ENCODE measurements at places on chromosomes 5 and 9.

GRCh38 chr9:135279385-135279784, 191.9 kb downstream of the OLFM1 start:
- no peak for DNase-seq

DNA sequence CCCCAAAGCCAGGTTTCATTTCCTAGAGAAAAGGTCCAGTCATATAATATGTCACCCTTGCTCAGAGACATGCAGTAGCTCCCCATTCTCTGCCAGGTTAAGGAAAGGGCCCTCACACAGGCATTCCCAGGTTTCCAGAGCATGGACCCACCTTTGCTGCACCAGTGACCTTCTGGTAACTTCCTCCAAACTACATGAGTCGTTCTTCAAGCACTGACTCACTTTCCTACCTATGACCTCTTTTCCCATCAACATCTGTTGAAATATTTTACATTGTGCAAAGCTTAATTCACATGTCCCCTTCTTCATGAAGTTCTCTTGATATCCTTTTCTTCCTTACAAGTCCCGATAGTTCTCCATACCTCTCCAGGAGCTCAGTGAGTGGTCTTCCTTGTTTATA, 25.9 kb downstream of the SH3TC2 start:
- no peak for DNase-seq

DNA sequence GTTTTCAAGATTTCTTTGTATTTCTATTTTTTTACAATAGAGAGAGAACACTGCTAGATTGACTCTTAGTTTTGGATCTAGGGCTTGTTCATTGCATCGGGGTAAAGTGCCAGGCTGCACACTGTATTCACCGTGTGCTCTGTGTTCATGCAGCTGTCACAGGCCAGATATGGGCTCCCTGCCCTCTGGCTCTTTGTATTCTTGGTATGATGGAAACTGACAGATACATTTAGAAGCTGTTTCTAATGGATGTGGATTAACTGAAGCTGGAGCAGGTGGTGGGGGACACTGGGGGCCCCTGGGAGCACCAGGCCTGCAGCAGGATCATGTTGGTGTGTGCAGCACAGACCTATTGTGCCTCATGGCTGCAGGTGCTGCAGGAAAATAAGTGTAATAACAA, 28.0 kb downstream of the SLC36A1 start:
- DNase-seq = no peak

DNA sequence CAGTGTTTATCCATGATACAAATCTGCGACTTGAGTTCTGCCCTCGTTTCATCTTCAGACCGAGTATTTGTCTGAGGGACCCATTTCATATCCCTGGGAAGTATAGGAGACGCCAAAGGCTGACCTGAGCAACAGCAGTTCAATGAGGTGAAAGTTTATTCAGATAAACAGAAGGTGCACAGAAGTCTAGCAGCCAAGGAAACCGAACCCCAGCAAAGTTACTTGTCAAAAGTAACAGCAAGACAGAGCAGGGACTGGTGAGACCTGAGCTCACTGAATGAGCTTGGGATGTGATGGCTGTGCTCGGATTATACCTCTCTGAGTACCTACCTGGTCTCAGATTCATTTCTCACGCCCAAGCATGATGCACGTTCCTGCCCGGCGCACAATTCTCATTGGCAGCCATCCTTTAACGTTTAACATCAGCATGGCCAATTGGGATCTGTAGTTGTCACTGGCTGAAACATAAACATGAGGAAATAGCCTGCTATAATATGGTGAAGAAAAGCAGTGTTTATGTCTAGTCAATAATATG, 599 bp downstream of the LYRM7 start:
- DNase-seq = no peak

- no peak for DNase-seq
Measured at GRCh38 chr9:132020820-132021510, 58.7 kb downstream of the MED27 start.

GRCh38 chr5:150584556-150585335, 55.7 kb upstream of the SYNPO start:
- no peak for DNase-seq

- no peak for DNase-seq
Measured at GRCh38 chr5:56429110-56429561, 196.0 kb upstream of the ANKRD55 start.

GRCh38 chr5:157273131-157273556, 7.2 kb downstream of the CYFIP2 start:
- peak; percentile 36 for DNase-seq

DNA sequence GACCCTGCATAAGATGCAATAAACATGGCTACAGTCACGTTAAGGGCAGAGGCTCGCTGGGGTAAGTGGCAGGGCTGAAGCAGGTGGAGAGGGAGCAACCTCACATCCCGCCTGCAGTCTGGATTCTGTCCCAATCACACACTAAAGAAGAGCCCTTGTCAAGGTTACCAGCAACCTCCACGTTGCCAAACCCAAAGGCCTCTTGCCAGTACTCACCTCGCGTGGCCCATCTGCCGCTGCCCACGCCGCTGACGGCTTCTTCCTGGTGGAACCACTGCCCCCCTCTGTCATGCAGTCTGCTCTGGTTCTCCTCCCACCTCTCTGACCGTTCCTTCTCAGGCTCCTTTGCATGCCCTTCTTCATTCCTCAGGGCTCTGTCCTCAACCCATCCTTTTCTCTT, 8.8 kb downstream of the AQP7 start:
- no peak for DNase-seq
